ENCODE measurements at places on chromosomes 12 and 14. TPM values are rescaled to one million over a fixed set of nuclear protein-coding genes. Genes with fewer than 3 reads are reported as not detected.
A peak's percentile ranks its signal among the peaks of the same experiment; 100 is the strongest.

GRCh38 chr12:13023811-13024530, 20.2 kb upstream of the FAM234B start:
- no peak for DNase-seq

- DNase-seq: peak; percentile 51
These were observed 191.4 kb downstream of the KTN1 start for GRCh38 chr14:55771242-55771981.

DNA sequence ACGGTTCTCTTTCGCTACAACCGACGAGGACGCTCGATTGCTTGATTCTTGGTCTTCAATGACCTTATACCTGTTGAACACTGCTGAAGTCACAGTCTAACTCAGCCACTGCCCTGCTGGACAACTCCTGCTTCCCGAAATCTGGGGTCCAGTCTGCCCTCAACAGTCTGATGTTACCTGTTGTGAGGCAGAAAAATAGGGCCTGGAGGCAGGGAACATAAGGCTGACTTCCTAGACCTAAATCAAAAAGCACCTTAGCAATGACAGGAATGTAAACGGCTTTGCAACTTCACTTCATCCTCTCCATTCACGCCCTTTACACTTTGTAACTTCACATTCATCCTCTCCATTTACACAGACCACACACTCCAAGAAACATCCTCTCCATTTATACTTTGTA, 597 bp upstream of the GLTP start:
- DNase-seq: no peak

GRCh38 chr12:4178424-4179170, 95.0 kb upstream of the CCND2 start:
- no peak for DNase-seq

- no peak for DNase-seq
These were observed 128.5 kb downstream of the PHETA1 start for GRCh38 chr12:111240374-111240773.

DNA sequence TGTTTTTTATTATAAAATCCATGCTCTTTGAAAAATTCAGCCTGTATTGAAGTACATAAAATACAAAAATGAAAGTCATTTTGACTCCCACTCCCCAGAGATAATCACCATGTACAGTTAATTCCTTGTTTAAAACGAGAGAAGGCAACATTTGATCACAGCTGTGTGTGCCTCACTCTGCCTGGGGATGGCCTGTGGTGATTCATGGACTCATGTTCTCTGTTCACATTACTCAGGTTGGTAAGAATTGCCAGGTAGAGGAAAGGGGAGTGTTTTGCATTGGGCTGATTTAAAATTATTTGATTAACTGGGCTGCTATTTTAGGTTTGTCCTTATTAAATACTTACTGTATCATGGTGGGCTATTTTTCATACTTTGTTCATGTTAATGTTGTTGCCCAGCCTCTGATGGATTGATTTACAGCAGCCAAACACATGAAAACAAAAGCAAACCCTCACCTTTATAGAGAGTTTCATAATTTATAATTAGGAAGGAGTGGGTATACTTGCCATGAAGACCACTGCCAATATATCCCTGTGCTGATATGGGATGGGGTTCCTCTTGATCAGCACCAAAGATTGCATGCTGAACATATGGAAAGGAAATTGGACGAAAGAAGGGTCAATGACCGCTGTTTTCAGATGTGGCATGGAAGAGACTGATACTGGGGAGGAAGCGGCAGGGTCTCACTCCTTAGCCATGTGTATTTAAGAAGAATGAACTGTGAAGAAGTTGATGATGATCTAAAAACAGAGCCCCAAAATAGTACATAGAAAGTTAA, 3.0 kb downstream of the ZBTB1 start:
- no peak for DNase-seq

- DNase-seq: no peak
These were observed 89.2 kb downstream of the KCNK10 start for GRCh38 chr14:88233915-88234314.

DNA sequence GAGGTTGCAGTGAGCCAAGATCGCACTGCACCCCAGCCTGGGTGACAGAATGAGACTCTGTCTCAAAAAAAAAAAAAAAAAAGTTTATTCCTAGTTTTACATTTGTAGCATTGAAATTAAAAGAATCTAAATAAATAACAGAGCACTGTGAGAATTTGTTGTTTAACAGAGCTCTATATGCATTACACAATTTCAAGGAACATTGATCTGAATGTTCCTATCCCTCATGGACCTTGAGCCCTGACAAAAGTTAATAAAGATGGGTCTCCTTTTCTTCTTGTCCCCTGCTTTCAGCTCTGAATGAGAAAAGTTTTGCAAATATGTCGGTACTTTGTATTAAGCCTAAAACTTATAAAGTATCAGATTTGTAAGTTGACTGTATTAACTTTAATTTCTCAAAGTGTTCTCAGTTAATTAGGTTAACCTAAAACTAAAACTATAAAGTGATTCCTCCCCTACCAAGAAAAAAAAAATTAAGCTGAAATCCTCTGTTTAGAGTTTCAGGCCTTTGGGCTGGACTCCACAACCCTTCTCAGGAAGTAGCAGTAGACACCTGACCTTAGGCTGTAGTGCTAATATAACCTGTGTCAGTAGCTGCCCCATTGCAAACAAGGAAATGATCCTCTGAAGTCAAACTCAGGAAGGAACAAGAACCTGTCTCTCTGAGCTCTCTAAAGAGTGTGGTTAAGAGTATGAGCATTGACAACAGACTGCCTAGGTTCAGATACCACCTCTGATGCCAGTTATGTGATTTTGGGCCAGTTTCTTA, 477.6 kb downstream of the DPF3 start:
- no peak for DNase-seq

GRCh38 chr14:101823511-101824120, 62.1 kb downstream of the PPP2R5C start:
- DNase-seq: no peak

DNA sequence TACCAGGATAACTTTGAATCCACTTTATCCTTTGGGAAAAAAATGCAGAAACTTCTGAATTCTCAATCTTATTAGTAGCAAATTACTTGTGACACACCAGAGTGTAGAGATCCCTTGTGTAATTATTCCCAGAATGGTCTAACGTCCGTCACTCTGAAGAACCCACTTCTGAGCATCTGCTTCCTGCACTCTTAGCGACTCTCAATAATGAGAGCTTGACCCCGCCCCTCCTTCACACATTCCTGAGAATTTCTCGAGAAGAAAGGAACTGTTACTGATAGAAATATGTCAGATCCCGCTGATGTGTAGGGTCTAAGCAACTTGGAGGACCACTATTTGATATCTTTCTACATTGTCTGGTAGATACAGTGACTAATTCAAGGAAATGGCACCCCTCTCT, 218.3 kb upstream of the PDZRN4 start:
- no peak for DNase-seq

DNA sequence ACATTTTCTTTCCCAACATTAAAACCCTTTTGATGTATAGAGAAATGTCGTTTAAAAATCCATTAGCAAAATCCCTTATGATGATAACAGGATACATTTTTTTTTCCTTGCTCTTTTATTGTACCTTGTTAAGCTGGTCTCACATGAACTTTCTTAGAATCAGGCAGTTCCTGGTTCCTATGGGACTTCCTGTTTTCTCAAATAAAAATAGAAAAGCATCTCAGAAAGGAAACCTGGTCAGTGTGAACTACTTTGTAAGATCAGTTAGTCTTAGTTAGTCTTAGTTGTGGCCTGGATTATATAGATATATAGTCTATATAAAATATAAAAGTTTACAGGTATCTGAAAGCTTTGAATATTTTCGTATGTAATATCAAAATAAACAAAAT, 40.3 kb downstream of the LEMD3 start:
- DNase-seq: no peak

Gene HSPB8
- polyA plus RNA-seq: 272 TPM

Gene OR4E2
- not detected for polyA plus RNA-seq

Gene SLC6A13
- polyA plus RNA-seq: not detected

Gene SLC7A7
- 22.3 TPM for polyA plus RNA-seq

Data from muscle of arm (tissue), 14 donors.